Activated CD4-positive, alpha-beta T cell treated with anti-CD3 and anti-CD28 coated beads, Interleukin-2, amount 10 ng/mL, durations not matched to agents 7 days and 5 days (primary cell): ENCODE measurements at places on chromosomes 7 and 10. TPM values are rescaled to one million over a fixed set of nuclear protein-coding genes. Genes with fewer than 3 reads are reported as not detected.
A peak's percentile ranks its signal among the peaks of the same experiment; 100 is the strongest.

- no peak overlapping the region for H3K27ac ChIP-seq
- H3K4me1 ChIP-seq = peaks cover 28% of the 10 kb centered on the region
- peak overlapping the region; percentile 14 for H3K4me3 ChIP-seq
- H3K27me3 ChIP-seq = peaks cover 32% of the 10 kb centered on the region
- DNase-seq = no peak
- H3K36me3 ChIP-seq = peaks cover 9% of the 10 kb centered on the region
Measured at GRCh38 chr7:156947120-156947843, 2.2 kb upstream of the NOM1 start.

DNA sequence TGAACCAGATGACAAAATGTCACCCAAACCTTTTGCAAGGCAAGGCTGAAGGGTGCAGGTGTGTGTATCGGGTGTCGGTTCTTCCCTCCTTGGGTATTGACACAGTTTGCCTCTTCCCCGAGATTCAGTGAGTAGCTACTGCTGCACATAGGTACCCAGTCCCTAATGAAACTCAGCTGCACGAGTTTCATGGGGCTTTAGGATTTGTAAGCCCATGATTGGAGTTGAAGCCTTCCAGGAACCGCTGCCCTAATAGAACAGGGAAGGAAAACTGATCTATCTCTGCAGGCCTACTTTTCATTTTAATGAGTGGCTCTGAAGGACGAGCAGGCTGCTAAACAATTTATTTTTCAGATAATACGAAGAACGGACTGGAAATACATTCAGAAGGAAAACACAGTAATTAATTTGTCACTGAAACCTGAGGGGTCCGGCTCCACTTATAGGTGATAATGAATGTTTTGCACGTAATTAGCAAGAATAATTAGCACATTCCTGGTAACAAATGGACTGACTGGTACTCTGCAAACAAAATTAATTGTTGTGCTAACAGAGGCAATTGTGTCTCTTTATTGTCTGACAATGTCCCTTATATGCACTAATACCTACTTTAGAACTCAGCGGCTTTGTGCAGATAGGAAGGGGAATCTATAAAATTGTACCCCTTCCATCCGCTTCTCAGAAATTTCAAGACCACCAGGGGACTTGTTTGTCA, 49.6 kb upstream of the FZD8 start:
- H3K36me3 ChIP-seq = no peaks in the 10 kb centered on the region
- no peak overlapping the region for H3K27ac ChIP-seq
- H3K4me3 ChIP-seq = no peak overlapping the region
- no peaks in the 10 kb centered on the region for H3K4me1 ChIP-seq
- H3K27me3 ChIP-seq = no peaks in the 10 kb centered on the region

DNA sequence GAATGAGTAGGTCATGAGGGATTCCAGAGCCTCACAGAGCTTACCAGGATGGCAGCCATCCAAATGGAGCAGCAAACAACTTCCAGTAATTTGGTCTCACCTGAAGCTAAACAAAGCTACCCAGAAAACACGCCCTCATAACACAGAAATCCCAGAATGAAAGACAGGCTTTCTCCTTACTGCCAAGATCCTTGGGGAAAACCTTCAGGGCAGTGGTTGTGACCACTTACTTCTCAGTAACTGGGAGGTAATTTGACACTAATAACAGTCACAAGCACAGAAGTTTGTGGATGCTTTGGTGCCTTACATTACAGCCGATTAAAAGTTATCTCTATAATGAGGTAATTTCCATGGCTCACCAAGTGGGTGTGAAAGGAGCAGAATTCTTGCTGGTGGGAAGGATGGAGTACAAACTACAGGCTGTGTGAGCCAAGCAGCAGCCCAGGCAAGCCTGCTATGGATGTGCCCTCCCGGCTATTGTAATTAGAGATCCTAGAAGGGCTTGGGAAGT, 10.4 kb downstream of the WDR91 start:
- H3K4me1 ChIP-seq = peaks cover 6% of the 10 kb centered on the region
- no peak overlapping the region for H3K27ac ChIP-seq
- no peak for DNase-seq
- H3K36me3 ChIP-seq = peaks cover 30% of the 10 kb centered on the region
- no peak overlapping the region for H3K4me3 ChIP-seq
- no peaks in the 10 kb centered on the region for H3K27me3 ChIP-seq

DNA sequence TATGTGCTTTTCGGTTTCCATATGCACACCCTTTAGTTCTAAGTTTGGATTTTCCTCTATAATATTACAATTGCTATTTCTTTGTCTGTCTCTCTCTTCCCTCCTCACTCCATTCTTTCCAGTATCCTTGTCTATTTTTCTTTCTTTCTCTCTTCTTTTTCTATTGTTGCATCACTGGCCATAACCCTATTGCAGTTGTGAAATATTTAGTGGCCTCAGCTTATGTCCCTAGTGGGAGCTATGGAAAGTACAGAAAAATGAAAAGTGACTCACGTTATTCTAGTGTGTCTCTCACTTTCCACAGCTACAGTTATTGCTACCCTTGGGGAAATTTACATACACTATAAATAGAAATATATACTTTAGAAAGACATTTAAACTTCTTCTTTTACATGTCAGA, 59.1 kb downstream of the CNTNAP2 start:
- no peaks in the 10 kb centered on the region for H3K27me3 ChIP-seq
- H3K4me3 ChIP-seq = no peak overlapping the region
- H3K36me3 ChIP-seq = no peaks in the 10 kb centered on the region
- DNase-seq = no peak

GRCh38 chr7:130995252-130996081, 261.5 kb upstream of the KLF14 start:
- peaks cover 7% of the 10 kb centered on the region for H3K36me3 ChIP-seq
- H3K27ac ChIP-seq = peak overlapping the region; percentile 37
- H3K4me3 ChIP-seq = no peak overlapping the region
- no peaks in the 10 kb centered on the region for H3K27me3 ChIP-seq
- peaks cover 76% of the 10 kb centered on the region for H3K4me1 ChIP-seq
- no peak for DNase-seq

The FZD8 gene
- total RNA-seq = 0.15 TPM

GRCh38 chr7:37893359-37893758, 23.3 kb downstream of the SFRP4 start:
- H3K4me1 ChIP-seq = no peaks in the 10 kb centered on the region
- peaks cover 20% of the 10 kb centered on the region for H3K27me3 ChIP-seq
- no peak overlapping the region for H3K27ac ChIP-seq
- no peak overlapping the region for H3K4me3 ChIP-seq
- no peaks in the 10 kb centered on the region for H3K36me3 ChIP-seq
- DNase-seq = no peak

The MSMB gene
- total RNA-seq = not detected

The TSC22D4 gene
- 113 TPM for total RNA-seq

The TMEM236 gene
- not detected for total RNA-seq
